ENCODE measurements at places on chromosomes 3 and 15.

GRCh38 chr3:79253704-79254103 lies 514.1 kb downstream of the ROBO1 start:
- DNase-seq, result no peak

DNA sequence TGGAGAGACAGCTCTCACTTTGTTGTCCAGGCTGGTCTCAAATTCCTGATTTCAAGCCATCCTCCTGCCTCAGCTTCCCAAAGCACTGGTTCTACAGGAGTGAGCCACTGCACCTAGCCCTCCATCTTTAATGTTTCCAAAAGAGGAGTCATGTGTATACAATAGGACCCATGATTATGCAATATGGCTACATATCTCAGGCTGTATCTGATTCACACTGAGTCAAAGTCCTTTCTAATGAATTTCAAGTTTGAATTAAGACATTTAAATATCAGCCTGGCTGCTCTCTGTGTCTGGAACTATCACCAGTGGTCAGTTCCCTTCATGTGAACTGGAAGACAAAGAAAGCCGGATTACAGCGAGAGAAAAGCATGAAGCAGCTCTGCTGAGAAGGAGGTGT lies 90.5 kb downstream of the MINAR1 start:
- no peak for DNase-seq

DNA sequence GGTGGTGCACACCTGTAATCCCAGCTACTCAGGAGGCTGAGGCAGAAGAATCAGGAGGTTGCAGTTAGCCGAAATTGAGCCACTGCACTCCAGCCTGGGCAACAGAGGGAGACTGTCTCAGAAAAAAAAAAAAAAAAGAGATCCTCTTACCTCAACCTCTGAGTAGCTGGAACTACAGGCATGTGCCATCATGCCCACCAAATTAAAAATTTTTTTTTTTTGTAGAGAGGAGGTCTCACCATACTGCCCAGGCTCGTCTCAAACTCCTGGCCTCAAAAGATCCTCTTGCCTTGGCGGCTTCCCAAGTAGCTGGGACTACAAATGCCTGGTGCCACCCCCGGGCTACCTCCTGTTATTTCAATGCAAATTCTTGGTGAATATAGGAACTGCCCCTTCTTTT lies 1.5 kb downstream of the UMPS start:
- no peak for DNase-seq

DNA sequence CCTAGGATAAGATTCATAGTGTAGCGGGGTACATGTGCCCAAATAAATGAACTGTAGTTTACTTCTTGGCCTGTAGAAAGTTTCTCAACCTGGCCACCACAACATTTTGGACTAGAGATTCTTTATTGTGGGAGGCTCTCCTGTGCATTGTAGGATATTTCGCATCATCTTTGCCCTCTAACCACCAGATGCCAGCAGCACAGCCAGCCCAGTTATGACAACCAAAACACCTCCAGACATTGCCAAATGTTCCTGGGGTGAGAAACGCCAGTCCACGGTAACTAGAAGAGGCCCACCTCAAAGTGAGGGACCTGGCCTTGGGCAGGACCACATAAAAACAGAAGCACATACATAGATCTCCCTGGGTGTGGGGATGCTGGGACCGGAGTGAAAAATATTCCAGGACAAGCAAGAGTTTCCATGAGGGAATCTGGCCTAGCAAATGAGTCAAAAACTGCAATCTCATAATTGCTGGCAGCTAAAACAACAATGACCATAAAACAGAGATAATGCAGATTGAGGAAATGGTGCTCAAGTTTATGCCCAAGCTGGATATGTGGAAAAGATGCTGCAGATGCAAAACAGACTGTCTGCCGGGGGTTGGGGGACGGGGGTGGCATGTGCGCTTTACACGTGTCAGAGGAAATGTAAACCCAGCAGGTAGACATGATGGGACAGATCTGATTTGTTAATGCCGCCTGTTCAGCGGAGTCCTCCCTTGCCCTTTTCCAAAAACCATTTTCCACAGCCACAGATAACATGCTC lies 39.7 kb downstream of the ARHGEF3 start:
- DNase-seq, result no peak

GRCh38 chr3:182711261-182711683 lies 82.0 kb upstream of the ATP11B start:
- no peak for DNase-seq

- DNase-seq, result no peak
Observed at GRCh38 chr3:11820531-11821041, 26.1 kb downstream of the TAMM41 start.

GRCh38 chr15:44706401-44706800 lies 4.7 kb downstream of the PATL2 start:
- DNase-seq, result no peak

DNA sequence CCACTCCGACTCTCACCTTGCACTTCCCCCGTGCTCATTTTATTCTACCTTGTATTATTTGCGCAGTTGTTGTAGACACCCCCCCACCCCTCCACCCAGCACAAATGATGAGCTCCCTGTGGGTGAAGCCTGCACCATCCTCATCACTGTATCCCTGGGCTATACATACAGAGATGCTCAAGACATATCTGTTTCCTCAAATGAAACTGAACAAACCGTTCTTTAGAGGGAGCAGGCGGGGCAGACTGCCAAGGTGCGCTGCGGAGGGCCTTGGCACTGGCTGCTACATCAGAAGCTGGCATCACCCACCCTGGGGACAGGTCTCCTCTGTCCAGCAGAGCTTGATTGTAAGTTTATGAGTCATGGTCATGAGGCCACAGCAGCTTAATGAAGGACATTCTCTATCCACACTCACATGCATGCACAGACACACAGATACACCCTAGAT lies 29.0 kb downstream of the ADCY5 start:
- DNase-seq, result no peak

DNA sequence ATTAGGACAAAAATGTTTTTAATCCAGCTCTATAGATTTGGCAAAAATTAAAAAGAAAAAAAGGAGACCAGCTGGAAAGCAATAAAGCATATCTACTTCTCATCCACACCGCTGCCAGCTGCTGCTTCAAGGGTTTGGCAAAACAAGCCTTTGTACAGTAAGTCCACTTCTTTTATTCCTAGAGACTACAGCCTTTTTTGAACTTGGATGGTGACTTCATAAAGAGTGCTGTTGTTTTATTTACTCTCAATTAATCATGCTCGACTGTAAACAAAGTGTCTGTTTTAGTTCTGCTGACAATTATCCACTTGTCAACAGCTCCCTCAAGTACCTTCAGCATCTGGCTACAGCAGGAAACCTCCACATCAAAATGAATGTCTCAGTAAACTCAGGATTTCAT lies 12.3 kb upstream of the FOXB1 start:
- DNase-seq, result no peak

DNA sequence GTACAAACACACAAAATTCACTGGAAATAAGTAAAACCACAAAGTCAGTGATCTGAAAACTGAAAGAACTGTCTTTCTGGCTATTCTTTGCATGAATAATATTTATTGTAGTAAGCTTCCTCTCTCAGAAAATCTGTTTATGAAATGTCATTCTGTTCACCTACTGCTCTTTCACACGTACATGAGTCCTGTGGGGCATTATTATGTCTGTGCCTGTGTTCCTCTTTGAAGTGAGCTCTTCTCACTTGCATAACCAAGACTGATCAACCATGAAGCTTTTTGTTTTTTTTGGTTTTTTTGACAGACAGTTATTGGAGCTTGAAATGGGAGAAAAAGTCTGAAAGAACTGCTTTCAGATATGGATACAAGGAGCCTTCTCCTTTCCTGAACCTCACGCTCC lies 195.8 kb downstream of the PLCH1 start:
- DNase-seq, result no peak

- no peak for DNase-seq
Observed at GRCh38 chr3:22587446-22587845, 615.7 kb upstream of the UBE2E2 start.

DNA sequence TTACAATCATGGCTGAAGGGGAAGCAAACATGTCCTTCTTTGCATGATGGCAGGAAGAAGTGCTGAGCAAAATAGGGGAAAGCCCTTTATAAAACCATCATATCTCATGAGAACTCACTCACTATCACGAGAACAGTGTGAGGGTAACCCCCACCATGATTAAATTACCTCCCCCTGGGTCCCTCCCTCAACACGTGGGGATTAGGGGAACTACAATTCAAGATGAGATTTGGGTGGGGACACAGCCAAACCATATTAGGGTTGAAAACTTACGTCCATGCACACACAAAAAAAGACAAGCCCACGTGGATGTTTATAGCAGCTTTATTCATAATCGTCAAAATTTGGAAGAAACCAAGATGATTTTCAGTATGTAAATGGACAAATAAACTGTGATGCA lies 72.3 kb downstream of the RPL22L1 start:
- no peak for DNase-seq

- DNase-seq, result no peak
Observed at GRCh38 chr3:125134952-125135351, 77.6 kb downstream of the SLC12A8 start.

DNA sequence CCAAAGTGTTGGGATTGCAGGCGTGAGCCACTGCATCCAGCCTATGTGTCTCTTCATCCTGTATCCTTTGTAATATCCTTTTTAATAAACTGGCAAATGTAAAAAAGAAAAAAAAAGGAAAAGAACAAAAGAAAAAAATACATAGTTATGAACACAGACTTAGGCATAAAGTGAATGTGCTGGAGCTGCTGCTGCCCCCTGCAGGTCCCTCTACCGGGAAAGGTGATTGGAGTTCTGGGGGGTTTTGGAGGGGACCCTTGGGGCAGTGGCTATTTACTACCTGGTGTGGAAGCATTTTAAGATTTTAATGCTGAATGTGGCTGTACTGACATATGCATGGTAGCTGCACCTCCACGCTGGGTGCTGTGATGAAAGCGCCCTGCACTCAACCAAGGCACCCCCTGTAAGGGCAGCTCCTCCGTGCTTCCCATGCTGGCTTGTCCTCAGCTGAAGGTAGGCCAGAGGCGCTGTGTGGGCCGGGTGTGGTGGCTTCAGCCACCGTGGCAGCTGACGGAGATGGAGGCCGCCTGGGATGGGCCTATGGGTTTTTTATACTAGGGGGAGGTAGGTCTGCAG lies 49.9 kb downstream of the RPLP1 start:
- no peak for DNase-seq

DNA sequence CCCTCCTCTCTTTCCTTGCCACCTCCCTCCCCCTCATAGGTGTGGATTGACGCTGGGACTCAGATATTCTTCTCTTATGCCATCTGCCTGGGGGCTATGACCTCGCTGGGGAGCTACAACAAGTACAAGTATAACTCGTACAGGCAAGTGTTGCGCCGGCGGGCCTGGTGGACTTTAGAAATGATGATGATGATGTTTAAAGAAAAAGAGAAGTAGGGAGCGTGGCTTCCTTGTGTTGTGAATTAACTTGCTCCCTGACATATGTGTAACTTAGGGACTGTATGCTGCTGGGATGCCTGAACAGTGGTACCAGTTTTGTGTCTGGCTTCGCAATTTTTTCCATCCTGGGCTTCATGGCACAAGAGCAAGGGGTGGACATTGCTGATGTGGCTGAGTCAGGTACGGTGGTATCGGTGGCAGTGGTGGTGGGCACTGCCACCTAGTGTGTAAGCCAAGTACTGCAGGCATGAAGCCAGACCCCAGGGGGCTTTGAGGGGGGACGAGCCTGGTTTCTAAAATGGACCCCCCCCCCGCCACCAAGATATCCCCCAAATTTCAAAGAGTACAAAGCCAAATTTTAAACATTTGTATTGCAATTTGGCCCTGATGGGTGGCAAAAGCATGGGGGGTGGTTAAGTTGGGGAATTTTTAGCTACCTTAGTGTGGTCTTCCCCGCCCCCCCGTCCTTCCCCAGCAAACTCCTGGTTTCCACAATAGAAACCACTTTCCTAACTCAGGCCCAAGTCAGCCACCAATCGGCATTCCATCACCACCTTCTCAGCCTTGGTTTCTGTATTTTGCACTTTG lies 65.6 kb downstream of the SLC6A6 start:
- no peak for DNase-seq

DNA sequence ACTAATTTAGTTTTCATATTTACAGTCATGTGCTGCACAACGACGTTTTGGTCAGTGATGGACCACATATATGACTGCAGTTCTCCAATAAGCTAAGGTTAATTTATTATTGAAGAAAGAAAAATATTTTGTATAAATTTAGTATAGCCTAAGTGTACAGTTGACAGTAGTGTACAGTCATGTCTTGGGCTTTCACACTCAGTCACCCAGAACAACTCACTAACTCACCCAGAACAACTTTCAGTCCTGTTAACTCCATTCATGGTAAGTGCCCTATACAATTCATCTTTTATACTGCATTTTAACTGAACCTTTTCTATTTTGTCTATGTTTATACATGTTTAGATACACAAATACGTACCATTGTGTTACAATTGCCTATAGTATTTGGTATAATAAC lies 3.8 kb upstream of the GABRR3 start:
- DNase-seq, result no peak

DNA sequence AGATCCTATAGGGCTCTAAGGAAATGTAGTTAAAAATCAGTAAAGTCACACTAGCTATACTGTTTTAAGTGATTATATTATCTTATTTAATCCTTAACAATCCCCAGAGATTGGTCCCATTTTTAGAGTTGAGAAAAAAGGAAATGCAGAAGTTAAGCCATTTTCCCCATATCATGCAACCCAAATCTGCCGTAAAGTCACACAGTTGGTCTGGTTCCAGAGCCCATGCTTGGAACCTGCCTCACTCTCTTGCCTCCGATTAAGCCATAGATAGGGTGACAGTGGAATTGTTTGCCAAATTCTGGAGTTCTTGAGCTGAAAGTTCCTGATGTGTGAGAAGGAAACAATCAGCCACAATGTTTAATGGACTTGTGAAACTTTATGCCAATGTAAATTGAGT lies 2.3 kb upstream of the P2RY13 start:
- no peak for DNase-seq

DNA sequence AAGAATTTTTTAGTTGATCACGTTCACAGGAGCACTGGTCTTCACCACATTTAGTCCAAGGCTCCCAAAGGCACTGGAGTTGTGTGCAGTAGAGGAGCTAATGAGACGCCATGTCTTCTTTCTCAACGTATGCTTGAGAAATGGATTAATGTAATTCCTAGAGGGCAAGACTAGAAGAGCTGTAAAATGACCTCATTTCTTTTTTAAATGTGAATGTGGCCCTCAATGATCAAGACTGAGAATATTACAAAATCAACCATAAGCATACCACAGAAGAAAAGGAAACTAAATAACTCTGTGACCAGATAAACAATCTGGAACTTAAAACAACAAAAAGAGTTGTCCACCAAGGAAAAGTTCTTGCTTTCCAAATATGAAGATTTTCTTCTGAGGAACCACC lies 112.1 kb upstream of the THBS1 start:
- DNase-seq, result no peak

- DNase-seq, result no peak
Observed at GRCh38 chr3:57080171-57080570, 19.7 kb downstream of the SPATA12 start.

DNA sequence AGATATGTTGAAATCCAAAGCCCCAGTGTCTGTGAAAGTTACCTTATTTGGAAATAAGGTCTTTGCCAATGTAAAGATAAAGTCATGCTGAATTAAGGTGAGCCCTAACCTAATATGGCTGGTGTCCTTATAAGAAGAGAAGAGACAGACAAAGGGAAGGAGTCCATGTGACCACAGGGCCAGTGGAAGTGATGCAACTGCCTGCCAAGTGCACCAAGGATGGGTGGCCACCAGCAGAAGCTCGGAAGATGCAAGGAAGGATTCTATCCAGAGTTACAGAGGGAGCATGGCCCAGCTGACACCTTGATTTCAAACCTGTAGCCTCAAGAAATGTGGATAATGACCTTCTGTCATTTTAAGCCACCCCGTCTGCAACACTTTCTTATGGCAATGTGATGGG lies 35.3 kb upstream of the PGPEP1L start:
- no peak for DNase-seq
